ENCODE measurements at places on chromosomes 5 and 9.

DNA sequence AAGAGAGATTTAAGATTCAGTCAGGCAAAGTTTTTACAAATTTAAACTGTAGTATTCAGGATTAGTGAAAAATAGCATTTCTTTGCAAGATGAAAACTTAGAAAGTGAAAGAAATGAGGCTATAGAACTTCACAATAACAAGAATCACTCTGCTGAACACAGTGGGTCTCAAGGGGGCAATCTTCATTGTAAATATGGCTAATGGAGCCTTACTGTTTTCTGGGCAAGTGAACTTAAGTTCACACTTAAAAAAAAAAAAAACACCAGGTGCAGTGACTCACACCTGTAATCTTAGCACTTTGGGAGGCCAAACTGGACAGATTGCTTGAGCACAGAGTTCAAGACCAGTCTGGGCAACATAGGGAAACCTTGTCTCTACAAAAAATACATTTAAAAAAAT is 175.9 kb upstream of the SNX2 start:
- DNase-seq = no peak

DNA sequence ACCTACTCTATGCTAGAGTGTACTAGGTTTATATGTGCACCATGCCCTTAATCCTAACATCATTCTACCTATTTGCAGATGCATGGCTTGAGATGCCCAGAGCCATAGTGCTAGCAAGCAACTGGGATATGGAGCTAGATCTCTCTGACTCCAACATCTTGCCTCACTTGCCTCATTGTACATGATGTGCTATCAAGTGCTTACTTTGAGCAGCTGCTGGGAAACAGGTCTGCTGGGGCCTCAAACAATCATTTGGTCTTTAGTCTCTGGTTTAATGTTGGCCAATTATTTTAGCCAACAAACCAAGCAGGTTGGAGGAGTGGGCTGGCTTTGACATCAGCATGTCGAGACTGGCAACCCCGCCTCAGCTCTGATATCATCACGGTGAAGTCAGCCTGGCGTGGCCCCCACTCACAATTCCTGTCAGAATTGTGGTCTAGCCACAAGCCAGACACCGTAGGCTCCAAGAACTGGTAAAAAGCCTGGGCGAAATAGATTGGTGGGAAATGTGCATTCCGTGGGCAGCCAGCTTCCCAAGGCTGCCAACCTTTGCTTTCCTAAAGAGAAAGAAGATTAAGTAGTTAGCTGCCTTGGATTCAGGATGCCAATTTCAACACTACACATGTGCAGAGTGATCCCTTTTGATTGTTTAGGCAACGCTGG is 21.1 kb upstream of the GAS1 start:
- no peak for DNase-seq

- no peak for DNase-seq
Observed at GRCh38 chr9:21016701-21017491, 14.5 kb downstream of the HACD4 start.

GRCh38 chr9:125103770-125104460 is 39.4 kb downstream of the SCAI start:
- no peak for DNase-seq

DNA sequence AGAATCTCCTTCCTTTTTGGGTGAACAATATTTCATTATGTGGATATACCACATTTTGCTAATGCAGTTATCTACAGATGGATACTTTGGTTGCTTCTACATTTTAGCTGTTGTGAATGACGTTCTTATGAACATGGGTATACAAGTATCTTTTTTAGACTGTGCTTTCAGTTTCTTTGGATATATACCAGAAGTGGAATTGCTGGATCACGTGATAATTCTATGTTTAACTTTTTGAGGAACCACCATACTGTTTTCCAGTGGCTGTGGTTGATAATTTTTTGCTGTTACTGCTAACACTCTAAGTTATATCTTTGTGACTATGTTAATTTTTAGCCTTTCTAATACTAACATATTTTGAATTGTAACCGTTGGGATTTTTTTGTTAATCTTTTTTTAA is 12.5 kb downstream of the WDR70 start:
- DNase-seq = no peak

DNA sequence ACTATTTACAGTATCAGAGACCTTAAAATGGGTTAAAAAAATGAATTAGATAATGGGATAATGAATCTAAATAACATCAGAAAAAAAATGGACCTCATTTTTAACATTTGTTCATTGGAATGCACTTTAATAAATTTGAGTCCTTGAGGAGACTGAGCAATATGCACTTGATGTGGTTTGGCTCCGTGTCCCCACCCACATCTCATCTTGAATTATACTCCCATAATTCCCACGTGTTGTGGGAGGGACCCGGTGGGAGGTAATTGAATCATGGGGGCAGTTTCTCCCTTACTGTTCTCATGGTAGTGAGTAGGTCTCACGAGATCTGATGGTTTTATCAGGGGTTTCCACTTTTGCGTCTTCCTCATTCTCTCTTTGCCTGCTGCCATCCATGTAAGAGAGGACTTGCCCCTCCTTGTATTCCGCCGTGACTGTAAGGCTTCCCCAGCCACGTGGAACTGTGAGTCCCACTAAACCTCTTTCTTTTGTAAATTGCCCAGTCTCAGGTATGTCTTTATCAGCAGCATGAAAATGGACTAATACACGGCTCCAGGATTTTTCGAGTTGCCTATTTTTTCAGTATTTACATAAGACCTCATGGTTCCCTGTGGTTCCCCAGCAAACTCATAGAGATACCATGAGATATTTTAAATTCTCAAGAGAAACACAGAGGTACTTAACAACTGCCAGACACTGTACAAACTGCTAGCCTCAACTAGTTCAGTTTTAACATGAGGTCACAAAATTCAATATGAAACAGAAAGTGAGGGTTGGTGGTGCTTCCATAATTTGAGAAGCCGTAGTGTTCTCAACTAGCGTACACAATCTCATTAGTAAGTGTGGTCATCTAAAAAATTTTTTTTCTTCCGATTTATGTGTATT is 128.3 kb downstream of the TLE1 start:
- no peak for DNase-seq

- DNase-seq = no peak
Observed at GRCh38 chr9:89477811-89478630, 19.9 kb downstream of the SEMA4D start.

DNA sequence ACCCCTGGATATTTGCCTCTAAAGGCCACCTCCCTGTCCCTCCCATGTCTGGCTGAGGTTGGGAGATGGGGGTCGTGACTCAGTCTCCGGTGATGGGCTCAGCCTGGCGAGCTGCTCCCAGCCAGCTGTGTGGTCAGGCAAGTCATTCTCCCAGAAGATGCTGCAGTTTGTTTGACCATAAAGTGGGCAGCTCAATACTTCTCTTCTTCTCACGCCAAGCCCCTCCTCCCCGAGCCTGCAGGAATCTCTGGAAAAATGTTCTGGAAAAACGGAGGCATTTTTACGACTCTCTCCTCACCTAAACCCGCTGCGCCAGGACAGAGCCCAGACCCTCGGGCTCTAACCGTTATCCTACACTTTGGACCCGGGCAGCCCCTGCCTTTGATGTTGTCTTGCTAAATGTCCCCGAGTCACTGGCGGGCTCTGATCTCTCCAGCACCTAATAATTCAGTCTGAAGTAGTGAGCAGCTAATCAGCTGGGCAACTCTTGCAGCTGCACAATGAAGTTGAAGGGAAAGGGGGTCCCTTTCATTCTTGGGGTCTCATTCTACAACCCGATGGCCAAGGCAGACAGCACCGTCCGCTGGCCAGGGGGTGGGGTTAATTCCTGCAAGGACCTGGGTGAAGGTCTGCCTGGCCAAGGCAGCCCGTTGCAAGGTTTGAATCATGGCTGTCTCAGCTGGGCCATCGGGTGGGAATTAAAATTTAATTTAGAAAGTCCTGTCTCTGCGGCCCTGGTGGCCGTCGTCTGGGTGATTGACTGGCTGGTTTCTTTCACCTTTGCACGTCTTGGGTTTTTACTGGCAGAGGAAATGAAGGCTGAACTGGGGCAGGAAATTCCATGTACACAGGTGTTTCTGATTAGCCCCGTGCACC is 12.3 kb downstream of the DCANP1 start:
- DNase-seq = no peak

- DNase-seq = no peak
Observed at GRCh38 chr5:172592881-172593280, 48.2 kb upstream of the NEURL1B start.

GRCh38 chr5:98602534-98603112 is 170.8 kb upstream of the RGMB start:
- DNase-seq = no peak

DNA sequence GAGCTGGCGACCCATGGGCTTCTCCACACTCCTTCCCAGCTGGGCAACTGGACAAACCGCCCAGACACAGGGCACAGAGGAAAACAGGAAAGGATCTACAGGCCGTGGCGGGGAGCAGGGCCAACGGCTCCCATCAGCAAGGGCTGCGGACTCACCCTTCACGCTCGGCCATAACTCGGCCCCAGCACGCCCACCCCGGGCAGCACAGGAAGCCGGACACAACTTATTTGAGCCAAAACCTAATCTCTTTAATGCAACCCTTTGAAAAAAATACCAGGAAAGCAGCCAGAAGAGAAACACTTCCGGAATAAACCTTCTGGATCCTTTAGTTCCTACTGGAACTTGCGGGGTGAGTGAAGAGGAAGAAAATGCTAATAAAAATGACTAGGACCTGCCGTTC is 59.9 kb downstream of the VAV2 start:
- no peak for DNase-seq

DNA sequence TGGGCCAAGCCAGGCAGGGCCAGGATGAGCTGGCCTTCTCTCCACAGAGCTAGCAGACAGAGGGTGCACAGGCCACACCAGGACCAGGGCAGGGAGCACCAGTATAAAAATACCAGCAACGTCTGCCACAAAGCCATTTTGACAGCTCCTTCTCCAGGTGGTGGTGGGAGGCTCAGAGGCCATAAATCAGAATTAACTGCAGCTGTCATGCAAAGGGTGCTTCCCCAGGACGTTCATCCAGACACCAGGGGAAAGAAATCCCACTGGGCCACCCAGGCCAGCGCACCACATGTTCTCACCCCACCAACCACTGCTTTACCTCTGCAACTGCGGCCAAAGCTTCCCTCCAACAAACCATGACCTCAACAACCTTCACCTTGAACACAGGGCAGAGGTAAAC is 403.7 kb upstream of the TRPC7 start:
- DNase-seq = no peak

DNA sequence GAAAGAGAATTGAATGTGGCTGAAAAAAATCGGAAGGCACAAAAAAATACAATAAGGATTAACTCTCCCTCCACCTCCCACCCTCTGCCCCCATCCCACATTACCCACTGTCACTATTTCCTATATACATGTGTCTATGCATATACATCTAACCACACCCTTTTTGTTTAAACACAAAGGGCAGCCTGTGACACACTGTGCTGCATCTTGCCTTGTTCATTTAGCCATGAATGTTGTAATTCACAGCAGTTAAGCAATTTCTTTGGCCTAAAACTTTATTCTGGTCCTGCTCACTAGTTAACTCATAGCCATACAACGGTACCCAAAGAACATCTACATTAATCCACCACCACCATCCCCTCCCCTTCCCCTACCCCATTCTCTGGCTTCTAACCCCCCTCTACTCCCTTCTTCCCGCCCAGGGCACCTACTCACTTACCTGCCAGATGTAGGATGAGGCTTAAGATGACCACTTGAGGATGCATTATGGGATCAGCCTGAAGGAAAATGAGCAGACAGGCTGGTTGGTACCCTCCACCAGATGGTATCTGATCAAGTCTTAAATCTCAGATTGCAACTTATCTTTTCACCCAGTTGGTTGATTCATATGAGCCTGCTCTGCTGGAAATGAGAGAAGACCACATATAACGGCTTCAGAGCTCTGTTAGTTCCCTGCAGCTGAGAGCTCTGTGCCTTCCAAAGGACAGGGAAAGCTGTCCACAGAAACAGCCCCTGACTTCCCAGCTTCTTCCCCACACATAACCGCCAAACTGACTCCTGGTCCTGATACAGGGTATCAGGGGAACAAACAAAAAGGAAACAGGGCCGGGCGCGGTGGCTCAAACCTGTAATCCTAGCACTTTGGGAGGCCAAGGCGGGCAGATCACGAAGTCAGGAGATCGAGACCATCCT is 1.2 kb downstream of the HAVCR1 start:
- no peak for DNase-seq

GRCh38 chr5:115350894-115351293 is 54.4 kb upstream of the CCDC112 start:
- no peak for DNase-seq

DNA sequence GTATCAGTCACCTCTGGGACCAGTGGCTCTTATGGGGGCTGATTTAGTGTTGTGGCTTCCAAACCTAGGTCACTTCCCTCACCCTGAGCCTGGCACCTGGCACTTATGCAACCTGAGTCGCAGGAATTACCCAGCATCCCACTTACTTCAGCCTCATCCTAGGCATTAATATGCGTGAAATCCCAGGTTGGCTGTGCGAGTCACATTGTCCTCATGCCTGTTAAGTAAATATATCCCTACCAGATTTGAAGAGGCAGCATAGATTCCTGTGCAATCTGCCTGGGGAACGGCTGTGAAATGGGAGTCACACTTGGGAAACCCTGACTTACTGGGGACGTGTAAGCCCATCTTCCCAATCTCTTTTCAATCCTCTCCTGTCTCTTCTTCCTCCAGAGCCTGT is 42.7 kb upstream of the AKNA start:
- no peak for DNase-seq

DNA sequence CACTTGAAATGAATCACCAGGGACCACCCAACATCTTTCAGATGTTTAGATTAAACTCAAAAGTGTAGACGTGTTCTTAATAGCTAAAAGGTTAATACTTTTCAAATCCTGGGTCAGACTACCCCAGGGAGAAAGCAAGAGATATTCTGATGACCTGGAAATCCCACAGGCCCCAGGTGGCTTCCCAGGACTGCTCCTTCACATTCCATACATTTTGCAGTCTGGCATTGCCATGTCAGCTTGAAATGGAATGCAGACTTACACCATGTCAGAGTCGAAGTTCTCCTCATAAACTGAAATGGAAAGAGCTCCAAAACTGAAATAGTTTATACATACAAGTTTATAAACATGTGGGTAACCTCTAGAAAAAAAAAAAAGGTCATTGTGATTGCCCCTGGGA is 61.5 kb downstream of the TMEM167A start:
- no peak for DNase-seq

- no peak for DNase-seq
Observed at GRCh38 chr5:2207416-2208238, 324.9 kb upstream of the IRX4 start.

DNA sequence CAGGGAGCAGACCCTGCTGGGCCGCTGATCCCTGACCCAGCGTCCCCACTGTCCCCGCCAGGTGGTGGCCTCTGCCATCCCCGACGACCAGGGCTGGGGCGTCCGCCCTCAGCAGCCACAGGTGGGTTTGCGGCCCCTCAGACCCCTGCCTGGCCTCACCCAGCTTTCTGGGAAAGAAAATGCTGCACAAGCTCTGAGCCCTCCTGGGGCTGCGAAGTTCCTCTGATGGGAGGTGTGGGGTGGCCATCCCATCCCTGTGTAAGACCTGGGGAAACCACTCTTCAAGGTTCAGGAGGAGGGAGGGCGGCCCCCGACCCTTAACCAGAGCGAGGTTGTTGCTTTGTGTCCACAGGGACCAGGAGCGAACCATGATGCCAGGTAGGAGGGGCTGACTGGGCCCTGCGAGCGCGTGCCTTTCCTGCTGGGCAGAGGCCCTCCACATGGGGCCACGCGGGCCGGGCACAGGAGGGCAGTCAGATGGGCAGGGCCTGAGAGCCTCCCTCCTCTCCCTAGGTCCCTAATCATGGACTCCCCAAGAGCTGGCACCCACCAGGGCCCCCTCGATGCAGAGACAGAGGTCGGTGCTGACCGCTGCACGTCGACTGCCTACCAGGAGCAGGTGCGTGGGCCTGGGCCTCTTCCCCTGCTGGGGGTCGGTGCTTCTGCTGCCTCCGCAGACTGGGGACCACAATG is 7.7 kb downstream of the NOXA1 start:
- DNase-seq = no peak

Measured in central memory CD8-positive, alpha-beta T cell (primary cell).